ENCODE measurements at places on chromosomes 4 and X.

DNA sequence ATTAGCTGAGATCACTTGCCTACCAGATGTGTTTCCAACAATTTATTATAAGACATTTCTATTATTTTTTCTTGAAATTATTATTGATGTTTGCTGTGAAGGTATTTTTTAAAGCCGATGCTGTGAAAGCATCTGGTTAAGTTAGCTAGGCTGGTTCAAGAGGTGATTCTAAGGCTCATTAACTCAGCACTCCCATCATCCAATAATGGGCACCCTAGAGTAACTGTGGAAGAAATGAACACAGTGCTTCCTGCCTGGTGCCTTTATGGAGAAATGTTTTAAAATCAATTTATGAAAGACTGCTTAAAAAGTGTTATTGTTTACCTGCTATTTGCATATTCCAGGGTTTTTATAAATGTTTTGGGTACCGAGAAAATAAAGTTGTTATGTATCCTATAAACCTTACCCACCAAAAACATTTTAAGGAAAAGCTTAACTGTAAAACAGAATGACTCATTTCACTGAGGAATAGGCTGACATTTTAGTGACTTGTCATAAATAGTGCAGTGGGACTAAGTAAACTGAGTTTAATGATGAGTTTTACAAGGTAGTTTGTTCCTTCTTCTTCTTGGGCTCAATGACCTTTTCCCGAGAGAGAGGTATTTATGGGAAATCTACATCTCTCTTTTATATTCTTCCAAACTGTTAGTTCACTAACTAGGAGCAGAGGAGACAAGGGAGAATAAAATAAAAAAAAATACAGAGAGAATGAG lies 310.0 kb upstream of the AADAT start:
- no peak for DNase-seq

GRCh38 chrX:35699642-35700041 lies 98.5 kb upstream of the MAGEB16 start:
- DNase-seq, result no peak

DNA sequence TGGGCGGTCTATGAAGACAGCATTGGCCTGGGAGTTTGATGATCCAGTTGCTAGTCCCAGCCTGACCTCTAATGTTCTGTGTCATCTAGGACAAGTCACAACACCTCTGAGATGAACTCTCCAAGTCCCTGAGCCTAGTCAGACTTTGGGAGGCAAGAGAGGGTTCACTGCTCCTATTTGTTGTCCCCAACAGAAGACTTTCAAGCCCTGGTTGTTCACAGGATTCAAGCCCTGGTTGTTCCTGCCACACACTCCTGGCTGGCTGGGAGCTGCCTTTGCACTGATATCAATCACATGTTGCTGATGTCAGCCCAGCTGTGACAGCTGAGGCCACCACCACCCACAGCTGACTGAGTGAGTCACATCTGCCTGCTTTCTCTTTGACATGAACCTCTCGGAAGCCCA lies 253.2 kb upstream of the RASGEF1B start:
- DNase-seq, result no peak

GRCh38 chrX:111467896-111468295 lies 43.5 kb upstream of the SERTM2 start:
- DNase-seq, result no peak

DNA sequence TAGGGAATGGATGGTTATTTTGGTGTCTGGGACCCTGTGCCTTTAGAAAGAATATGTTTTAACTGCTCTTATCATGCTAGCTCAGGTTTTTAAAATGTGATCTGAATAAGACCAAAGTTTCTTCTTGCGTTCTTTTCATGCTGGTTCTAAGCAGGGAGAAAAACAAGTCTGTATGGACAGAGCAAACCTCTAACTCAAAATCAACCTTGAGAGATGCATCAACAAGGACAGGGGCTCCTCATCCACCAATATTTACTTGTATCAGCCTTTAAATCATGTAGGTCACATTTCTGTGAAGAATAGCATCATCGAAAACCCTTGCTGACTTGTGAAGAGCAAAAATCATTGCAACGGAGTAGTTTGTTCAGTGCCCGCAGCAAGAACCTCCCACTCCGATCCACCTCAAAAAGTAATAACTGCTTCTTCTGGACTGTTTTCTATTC lies 1.2 kb downstream of the ATP10D start:
- DNase-seq, result no peak

All from NCI-H748 treated with DMSO at 0.1 percent for 48 hours (cell line).